Jurkat, Clone E6-1 (cell line): ENCODE measurements at places on chromosomes 7 and 10.

DNA sequence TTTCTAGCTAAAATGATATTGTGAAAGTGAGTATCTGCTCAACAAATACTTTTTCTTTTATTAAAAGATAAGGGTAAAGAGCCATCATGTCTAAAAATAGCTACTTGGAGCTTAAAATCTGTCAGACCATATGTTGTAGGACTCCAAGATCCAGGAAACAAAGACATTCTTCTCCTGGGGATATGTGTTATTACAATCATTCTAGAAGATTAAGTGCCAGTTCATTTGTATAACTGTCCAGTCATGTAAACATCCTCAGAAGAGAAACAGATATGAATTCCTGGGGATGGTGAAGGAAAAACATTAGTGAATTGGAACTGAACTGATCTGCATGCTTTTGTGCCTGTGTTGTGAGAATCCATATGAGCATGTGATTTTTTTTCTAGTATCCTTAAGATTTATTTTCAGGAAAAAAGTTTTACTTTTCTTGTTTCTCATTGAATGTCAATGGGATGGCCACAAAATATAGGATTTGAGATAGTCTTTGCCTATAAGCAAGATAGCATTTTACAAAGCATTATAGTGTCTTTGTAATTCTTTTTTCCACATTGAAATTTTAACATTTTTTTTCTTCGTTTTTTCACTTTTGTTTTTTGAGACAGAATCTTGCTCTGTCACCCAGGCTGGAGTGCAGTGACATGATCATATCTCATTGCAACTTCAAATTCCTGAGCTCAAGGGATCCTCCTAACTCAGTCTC lies 14.4 kb upstream of the MTERF1 start:
- DNase-seq = no peak

- no peak for DNase-seq
Measured at GRCh38 chr10:101614663-101615524, 26.8 kb downstream of the DPCD start.

DNA sequence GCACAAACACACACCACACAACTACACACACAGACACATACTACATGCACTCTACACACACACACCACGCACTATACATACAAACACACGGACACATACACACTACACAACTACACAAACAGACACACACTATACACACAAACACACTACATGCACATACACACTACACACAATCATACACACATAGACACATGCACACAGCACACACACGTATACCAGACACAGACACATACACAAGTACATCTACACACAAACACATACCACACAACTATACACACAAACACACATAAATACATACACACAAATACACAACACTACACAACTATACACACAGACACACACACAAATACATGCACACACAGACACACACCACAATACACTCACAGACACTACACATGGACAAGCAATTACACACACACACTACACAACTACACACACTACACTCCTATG lies 4.6 kb downstream of the GPR15LG start:
- DNase-seq = no peak

- DNase-seq = no peak
Measured at GRCh38 chr10:33196710-33197491, 137.6 kb downstream of the NRP1 start.

DNA sequence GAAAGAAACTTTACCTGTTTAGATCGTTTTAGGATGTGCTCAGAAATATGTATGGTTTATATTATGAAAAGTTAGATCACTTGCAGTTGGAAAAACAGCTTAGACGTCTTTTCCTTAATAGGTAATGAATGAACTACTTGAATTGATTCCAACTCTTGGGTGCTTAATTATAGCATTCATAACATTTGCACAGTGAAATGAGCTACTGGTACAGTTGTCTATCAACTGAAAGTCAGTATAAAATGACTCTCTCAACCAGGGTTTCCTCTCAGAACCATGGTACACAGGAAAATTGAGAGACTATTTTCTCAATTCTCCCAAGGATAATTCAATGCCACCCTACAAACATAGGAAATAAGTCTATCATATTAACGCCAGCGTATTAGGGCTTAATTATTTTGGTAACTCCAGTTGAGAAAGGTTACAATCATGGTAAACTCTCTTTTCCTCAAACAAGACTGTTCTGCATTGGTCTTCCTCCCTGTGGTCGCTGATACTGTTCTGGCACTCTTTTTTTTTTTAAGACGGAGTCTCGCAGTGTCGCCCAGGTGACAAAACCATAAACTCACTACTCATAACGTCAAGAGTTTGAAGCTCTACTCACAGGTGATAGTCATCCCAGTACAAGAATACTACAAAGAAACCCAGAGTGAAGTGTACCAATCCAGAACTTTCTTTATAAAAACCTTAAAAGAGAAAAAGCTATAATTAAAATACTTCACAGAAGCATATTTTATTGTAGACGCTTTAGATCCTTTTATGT lies 2.0 kb downstream of the ANLN start:
- DNase-seq = peak; percentile 64

DNA sequence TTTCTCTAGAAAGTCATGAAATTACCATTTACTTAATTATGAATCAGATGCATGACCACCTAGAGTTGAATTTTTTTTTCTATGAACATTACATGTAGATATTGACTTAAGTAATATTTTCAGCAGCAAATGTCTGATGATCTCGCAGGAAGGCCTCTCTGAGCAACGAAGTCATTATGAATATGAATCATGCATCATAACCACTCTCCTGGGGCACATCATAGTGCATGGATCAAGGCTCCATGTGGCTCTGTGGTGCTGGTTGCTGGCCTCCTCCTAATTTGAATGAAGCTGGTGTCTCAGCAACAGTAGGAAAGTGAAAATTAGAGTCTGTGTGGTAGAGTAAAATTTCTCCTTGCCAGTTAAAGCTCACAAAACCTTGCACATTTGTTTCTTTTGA lies 121.4 kb upstream of the INHBA start:
- no peak for DNase-seq

DNA sequence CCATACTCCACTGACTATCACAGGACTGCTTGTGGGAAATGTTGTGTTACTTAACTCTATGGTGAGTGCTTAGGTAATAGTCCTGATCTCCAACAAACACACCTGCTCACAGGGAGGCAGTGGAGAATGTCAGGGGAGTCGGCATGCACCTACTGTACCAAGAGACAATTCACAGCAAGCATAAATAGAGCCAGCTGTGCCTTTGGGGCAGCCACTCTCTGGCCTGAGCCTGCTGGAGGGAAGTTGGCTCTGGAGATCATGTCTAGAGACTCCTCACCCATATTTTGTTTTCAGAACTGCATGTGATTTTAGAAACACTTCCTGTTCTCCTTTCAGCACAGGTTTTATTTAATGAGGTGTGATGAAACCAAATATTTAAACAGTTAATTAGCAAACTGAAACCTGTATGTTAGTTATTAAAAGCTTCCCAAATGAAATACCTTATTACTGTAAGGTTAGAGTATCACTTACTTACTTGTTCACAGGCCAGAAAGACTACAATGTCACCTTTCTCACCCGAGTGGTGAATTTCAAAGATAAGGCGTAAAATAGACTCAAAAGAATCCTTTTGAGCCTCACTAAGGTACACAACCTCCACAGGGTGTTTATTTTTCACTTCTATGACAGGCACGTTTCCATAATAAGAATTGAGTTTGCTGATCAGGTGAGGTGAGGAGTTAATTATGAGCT lies 21.8 kb downstream of the DHX32 start:
- DNase-seq = no peak

DNA sequence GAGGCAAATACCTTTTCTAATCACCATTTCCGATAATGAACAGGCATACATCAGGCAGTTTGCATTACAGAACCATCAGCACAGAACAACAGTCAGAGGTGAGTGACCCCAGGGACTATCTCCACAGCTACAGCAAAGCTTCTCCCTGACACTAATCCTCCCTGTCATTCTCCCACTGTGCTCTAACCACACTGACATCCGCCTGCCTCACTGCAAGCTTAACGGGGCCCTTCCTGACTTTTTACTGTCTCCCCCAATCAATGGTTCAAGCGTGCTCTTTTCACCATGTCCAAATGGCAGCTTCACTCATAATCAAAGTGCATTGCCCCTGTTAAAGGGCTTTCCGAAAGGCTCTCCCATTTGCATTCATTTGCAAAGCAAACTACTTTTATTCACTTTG lies 196.3 kb downstream of the DNAJC1 start:
- peak; percentile 20 for DNase-seq

DNA sequence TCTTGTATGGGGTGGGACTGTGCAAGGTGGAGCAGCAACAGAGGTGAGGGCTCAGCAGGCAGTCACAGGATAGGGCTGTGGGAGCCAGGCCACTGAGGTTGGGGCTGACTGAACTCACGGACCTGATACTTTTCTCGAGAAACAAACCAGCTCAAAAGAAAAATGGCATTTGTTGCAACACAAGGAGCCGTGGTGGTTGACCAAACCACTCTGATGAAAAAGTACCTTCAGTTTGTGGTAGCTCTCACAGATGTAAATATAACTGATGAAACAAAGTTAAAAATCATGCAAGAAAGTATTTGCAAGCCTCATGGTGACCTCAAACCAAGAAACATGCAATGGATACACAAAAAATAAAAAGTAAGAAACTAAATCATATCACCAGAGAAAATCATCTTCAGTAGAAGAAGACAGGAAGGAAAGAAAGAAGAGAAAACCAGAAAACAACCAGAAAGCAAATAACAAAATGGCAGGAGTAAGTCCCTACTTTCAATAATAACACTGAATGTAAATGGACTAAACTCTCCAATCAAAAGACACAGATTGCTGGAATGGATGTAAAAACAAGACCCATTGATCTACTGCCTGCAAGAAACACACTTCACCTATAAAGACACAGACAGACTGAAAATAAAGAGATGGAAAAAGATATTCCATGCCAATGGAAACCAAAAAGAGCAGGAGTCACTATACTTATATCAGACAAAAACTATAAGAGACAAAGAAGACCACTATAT lies 48.9 kb upstream of the DUSP5 start:
- no peak for DNase-seq

- peak; percentile 61 for DNase-seq
Measured at GRCh38 chr7:102404005-102404861, 8.1 kb downstream of the PRKRIP1 start.

DNA sequence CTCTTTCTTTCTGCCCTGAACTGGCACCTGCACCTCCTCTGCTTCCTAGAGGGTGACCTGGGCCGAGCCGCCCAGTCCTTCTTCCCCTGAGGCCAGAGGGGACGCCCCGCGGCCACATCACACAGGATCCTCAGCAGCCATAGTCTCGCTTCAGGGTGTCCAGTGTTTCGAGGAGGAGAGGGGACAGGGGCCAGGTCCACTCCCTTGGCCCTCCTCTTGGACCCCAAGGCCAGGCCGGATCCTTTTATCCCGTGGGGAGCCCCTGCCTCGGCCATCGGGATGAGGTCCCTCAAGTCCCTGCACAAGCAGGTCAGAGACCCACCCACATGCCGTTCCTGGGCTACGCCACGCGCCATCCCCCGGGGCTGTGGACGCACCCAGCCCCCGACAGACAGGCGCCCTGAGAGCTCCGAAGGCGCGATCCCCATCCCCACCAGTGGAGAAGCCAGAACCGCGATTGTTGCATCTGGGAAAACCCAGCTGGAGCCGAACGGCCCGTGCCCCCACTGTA lies 3.6 kb downstream of the BHLHA15 start:
- no peak for DNase-seq

- no peak for DNase-seq
Measured at GRCh38 chr7:137804836-137805235, 41.9 kb downstream of the DGKI start.

DNA sequence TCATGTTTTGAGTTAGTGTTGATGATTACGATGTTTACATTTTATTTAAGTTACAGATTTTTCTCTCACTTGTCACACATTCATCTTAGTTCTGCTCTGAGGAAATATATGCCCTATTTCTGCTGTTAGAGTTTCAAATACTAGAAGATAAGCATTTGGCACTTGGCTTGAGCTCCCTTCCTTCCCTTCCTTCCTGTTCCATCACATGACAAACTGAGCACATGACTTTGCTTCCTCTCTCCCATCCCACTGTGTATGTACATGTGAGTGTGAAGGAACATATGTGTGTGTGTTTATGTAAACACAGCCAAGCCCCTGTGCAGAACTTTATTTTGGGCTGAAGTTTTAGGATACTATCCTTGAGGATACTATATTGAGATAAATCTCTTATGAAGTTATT lies 795.9 kb upstream of the IGFBP3 start:
- DNase-seq = no peak

GRCh38 chr10:6919077-6919476 lies 339.0 kb upstream of the PRKCQ start:
- DNase-seq = no peak

GRCh38 chr10:85532773-85533172 lies 833.8 kb downstream of the GRID1 start:
- DNase-seq = no peak

DNA sequence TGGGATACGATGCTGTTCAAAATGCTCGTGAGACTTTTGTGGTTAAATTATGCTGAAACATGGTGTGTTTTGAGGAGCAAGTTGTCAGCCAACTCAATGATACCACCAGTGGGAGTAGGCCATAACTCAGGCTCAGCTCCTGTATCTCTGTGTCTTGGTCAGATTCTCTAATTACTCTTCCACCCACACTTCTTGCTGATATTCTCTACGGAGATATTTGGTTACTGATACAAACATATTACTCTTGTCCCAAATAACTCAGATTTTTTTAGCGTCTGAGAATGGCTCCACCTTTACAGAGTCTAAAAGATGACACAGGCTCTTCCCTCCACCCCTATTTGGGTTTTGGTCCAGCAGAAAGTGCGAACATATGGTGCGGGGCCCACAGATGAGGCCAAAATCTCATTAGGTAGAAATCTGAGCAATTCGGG lies 168.9 kb downstream of the PKD1L1 start:
- no peak for DNase-seq

GRCh38 chr7:96636979-96637378 lies 72.7 kb downstream of the SEM1 start:
- DNase-seq = no peak

DNA sequence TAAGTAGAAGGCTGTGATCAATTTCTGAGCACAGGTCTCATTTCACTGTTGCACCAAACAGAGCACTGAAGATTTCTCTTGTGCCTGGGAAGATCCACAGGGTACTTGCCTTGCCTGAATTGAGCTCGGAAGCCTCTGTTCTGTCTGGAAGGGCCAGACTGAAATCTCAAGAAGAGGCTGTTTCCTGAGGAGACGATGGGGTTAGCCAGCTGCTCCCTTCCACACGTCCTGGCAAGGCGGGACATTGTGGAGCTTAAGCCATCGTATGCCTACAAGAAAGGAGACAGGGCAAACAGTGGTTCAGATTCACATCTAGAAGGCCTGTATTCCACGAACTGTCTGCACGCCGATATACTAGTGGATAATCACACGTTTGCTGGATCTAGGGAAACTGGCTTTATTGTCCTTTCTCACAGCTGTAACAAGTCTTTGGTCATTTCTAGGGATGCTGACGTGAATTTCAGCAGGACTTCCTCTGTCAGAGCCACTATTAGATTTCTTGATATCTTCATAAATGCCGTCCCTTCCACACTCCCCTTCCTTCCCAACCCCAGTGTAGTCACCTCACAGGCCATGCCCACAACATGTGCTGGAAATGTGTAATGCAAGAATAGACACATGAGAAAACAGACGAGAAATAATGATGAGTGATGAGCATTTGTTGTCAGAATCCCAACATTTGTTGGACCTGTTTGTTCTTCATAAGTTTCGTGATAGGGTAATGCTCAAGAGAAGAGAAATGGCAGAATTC lies 137.2 kb upstream of the RSU1 start:
- DNase-seq = no peak
